ENCODE measurements at places on chromosomes 7 and 10.

- no peak for DNase-seq
Measured at GRCh38 chr7:152392254-152392653, 43.5 kb downstream of the KMT2C start.

DNA sequence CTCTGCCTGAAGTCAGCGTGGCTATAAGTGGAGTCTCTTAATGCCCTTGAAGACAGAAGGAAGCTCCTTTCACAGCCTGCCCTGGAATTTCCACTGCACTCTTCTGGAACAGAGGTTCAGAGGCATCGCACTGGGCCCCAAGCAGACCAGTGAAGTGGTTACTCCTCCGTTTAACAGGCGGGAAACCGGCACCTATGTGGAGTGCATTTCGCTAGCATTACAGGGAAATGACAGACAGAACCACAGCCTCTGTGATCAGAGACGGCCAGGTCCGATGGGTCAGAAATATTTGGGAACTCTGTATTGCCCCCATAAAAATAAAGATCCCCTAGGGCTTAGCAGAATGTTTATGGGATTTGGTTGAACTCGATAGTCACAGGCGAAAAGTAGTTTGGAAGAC is 406.9 kb upstream of the PRKCQ start:
- DNase-seq = no peak

- no peak for DNase-seq
Measured at GRCh38 chr7:13749636-13750035, 239.8 kb downstream of the ETV1 start.

GRCh38 chr10:86077271-86077670 is 289.3 kb downstream of the GRID1 start:
- DNase-seq = no peak

- no peak for DNase-seq
Measured at GRCh38 chr10:23358357-23358756, 13.8 kb upstream of the C10orf67 start.
